ENCODE measurements at places on chromosomes 5 and 9.
A peak's percentile ranks its signal among the peaks of the same experiment; 100 is the strongest.

DNA sequence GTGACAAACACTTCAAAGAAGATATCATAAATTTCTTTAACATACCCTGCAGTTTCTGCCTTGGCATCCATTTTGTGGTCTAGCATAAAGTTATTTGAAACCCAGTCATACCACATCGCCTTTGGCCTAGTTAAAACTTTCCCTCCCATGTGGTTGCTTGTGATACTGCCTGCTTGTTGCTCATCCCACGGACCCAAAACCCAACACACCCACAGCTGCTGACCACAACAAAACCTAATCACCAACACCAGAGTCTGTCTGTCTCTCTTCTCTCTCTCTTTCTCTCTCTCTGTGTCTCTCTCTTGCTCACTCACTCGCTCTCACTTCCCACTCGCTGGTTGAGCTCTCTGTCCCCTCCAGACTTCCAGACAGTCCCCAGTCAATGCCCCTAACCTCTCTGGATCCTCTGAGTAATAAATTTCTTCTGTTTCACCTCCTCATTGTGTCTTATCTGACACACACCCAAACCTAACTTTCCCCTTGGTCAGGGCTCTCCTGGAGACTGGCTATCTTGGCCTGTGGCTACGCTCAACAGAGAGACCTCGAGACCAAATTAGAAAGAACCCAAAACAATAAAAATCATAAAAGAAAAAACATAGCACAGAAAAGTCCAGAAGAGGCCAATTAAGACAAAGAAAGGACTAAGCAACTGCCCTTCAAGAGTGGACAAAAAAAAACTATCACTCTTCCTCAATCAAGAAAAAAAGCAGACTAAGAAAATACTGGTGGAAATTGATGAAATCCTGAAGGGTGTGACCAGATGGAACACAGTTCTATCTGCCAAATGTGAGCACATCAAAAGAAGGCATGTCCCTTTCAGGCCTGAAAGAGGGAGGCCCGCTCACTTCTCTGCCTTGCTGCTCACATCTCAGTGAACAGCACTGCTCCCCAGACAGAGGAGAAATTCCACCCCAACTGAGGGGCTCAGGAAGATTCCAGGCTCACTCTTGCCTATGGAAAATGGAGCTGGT, 41.5 kb downstream of the TTLL11 start:
- no peak for DNase-seq

DNA sequence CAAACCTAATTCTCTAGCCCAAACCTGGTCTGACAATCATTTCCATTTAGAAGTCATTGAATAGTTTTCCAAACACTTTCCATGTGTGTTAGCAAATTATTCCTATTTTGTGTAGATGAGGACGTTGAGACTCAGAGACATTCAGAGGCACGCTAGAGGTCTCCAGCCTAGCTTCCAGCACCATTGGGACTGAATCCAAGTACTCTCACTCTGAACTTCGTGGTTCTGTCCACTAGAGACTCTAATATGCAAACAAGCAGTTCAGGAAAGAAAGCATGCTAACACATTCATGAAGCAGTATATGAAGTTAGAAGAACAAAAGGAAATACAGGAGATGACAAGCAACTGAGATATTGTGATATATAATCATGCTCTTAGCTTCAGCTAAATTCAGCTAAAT, 354.8 kb downstream of the NTRK2 start:
- DNase-seq: no peak

DNA sequence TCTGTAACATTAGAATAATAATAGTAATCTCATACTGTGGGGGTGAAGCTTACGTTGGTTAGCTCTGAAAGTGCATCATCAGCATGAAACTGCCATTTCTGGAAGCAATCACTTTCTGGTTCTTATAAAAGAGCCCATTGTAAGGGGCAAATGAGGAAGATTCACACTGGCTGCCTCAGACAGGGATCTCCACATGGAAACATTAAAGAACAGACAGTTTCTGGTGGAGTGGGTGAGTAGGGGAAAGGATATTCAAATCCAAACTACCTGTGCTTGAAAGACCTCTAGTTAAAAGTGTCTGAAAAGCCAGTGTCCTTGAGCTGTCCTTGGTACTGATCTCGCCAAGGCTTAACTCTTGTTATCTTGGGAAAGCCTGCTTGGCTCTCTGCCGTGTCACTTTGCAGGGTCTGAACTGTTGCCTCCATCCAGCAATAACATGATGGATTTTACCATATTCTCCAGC, 19.1 kb upstream of the SLC31A2 start:
- DNase-seq: no peak

DNA sequence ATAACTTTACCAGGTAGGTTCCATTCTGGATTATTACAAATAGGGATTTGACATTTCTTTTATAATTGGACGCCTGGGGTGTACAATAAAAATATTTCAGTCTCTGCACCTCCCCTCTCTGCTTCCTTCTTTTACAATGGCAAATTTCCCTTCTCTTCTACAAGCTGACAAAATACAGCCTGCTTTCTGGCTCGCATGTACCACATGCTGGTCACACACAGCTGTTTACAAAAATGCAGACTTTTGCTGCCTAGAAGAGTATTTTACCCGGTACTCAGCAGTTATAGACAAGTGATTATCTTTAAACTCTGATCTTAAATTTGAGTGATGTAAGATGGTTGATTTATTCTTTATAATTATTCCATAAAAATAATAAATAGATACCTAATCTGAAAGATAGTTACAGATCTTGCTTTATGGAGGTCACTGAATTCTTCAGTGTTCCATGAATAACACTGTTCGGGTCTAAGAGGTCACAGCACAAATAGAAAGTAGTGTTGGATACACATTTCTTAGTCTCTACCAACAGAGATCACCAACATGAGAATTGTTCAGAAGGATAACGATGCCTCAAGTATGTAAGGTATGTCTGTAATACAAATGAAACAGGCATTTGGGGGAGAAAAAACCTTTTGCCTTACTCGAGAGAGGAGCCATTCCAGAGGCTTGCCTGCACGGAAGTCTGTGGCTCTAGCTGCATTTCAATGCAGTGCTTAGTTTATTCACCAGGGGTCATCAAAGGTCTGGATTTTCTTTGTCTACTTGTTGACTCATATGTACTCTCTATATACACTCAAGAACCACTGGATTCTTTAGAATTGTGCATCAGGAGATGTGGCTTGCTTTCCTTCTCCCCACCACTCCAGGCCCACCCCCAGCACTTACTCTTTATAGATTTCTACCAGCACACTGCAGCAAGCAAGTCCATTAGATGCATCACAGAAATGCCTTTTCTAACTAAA, 206.6 kb upstream of the RFX3 start:
- DNase-seq: peak; percentile 93

DNA sequence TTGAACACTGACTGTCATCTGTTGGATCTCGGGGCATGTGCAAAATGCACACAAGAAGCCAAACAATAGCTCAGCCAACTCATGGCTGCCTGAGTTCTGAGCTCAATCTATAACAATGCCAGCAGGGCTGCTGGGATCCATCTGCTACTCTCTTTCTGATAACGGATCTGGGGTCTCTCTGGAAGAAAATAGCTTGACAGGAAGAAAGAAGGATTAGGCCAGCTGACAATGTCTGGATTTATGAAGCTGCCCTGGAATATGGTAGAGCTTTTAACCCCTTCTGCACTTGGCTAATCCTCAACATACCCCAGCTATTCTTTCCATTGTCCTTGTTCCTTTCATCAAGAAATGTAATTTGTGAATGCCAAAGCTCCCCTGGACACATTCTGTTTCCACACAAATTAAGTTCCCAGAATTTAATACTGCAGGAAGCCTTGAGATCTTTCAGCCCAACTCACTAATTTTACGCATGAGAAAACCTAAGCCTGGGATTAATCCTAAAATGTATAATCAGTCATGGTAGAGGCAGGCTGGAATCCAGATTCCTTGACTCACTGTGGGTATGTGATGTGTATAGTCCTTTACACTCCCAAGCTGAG, 62.7 kb upstream of the PCA3 start:
- no peak for DNase-seq

DNA sequence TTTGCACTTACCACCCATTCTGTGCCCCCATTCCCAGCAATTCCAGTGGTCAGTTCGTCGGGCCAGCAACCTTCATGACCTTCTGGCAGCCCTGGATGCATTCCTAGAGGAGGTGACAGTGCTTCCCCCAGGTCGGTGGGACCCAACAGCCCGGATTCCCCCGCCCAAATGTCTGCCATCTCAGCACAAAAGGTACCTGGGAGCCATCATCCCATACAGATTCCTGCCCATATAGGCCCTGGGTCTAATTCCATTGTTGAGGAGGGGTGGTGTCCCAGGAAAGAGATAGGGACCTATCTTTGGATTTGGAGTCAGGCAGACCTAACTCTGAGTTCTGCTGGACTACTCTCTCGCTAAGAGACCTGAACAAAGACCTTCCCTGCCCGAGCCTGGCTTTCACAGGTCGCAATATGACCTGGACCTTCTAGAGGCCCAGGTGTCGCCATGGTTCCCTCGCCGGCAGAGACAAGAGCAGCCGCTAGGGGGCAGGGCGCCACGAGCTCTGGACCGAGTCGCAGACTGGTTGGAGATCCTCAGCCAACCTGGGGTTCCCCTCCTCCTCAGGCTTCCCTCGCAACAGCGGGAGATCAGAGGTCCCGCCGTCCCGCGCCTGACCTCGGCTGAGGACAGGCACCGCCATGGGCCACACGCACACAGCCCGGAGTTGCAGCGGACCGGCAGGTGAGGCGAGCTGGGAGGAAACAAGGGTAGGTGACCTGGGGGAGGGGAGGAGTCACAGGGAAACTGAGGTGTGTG, 3.1 kb downstream of the SLC4A9 start:
- no peak for DNase-seq

DNA sequence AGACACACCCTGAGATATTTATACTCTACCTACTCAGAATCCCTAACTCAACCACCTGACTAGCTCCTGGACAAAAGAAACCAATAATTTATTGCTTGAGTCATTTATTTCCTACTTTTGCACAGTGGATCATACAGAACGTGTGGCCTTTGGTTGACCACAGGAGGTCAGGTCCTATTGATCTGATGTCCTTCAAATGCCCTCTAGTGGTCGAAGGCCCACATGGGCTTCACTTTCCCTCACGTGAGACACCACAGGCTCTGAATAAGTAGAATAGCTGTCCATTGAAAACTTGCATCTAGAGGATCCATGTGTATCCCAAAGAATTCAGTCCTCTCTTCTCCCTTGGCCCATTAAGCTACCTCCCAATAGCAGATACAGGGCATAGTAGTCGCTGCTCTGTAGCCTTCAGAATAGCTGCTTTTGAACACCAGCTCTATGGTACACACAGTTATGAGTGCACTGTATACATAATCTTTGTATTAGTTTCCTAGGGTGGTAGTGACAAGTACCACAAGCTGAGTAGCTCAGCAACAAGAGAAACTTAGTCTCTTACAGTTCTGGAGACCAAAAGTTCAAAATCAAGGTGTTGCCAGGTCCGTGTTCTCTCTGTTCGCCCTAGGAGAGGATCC, 177.6 kb upstream of the SMARCA2 start:
- DNase-seq: peak; percentile 42

DNA sequence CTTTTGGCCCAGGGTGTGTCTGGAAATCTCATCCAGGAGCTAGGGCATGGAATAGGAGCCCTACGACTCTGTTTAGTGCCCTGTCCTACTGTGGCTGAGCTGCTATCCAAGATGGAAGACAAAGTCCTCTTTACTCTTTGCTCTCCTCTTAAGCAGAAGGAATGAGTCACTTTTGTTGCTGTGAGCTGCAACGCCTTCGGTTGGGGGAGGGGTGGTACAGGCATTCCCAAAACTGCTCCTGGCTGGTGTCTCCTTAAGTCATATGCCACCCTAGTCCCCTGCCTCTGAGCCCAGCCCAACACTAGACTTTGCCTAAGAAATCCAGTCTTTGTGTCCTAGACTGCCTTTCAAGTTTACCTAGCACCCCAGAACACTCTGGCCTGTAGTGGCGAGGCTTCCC, 99.9 kb downstream of the PRR16 start:
- peak; percentile 23 for DNase-seq

All from HT1080 (cell line).